Choroid plexus epithelial cell (primary cell): ENCODE measurements at places on chromosomes 16 and 17.

- DNase-seq, result no peak
Observed at GRCh38 chr17:77526728-77527350, 386.1 kb downstream of the SEC14L1 start.

- no peak for DNase-seq
Observed at GRCh38 chr17:50790618-50791017, 23.3 kb upstream of the ANKRD40CL start.

DNA sequence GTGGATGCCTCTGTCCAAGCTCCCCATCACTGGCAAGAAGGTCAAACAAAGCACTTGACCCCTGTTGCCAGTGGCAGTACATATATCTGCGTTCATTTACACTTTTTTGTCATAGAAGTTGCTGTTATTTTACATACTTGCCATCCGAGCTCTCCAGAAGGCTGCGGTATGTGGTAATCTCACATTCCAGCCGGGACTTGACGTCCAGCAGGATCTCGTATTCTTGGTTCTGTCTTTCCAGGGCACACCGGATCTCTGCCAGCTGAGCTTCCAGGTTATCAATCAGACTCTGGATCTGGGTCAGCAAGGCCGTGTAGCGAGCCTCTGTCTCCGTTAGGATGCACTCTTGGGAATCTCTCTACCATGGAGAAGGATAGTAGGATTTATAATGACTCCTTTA lies 6.6 kb downstream of the KRT39 start:
- DNase-seq, result no peak

DNA sequence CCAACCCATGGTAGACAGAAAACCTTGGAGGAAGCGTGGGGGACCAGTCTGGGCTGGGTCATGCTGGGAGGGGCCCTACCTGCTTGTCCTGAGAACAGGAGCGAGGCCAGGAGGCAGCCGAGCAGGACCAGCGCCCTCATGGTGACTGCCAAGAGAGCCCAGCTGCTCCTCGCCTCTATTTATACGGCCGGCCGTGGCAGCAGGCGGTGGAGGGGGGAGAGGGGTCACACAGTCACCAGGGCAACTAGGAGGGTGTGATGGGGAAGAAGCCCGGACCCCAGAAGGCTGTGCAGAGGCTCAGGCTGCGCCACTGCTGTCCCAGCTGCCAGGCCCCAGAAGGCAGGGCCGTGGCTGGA lies at the start of gene SRL:
SRL (minus strand) TSS at position 153 of the 356 bp plus-strand sequence; CDS start at position 140, 13 bp downstream.
- DNase-seq, result no peak

DNA sequence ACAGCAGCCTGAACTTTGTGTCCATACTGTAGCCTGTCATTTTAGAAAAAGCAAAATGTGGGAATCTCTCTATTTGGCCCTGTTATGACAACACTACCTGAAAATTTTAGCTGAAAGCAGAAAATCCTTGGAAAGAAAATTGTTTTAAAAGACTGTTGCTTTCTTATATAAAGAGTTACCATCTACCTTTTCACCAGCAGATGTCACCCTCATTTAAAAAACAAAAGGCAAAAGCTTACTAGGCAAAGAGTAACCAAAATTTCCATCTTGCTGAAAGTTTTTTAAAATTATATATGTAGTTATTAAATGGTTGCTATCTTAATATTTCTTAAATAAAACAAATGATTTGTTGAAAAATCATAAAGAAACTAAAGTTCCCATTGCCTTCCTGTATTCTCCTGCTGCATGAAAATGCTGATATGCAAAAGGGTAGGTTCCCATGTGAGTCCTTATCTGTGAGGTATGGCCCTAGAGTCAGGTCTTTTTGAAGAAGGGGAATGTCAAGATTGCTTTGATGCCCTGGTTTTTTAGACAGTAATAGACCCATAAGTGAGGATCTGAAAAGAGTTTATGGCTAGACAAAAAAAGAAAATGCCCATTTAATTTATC lies 61.0 kb downstream of the TNRC6C start:
- peak; percentile 71 for DNase-seq

- DNase-seq, result no peak
Observed at GRCh38 chr17:76966016-76966415, 97.8 kb downstream of the MGAT5B start.

DNA sequence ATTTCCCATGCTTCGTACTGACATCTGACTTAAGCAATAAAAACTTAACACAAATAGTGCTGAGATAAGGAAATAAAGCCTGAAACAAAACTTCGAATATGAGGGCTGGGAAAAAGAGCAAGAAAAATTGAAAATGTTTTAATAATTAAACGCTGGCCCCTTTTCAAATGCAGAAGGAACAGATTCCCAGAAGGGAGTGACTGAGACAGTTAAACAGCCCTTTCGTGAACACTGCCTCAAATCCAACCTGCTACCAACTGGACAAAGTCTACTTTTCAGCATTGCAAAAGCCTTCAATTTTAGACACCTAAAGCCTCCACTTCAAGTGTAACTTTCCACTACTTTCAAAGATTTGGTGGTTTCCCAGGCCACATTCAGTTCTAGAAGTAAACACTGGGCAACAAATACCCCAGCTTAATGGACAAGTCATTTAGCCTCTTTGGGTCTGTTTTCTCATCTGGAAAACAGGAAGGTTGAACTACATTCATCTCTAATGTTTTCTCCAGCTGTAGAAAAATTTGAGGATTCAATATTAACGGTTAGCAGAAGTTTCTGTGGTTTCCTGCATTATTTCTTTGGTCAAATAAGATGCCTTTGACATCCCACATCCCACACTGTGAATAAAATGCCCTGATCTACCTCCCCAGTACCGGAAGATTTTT lies 11.8 kb downstream of the RFFL start:
- DNase-seq, result peak; percentile 61

- peak; percentile 56 for DNase-seq
Observed at GRCh38 chr17:10631048-10631700, 25.9 kb downstream of the MYH3 start.

DNA sequence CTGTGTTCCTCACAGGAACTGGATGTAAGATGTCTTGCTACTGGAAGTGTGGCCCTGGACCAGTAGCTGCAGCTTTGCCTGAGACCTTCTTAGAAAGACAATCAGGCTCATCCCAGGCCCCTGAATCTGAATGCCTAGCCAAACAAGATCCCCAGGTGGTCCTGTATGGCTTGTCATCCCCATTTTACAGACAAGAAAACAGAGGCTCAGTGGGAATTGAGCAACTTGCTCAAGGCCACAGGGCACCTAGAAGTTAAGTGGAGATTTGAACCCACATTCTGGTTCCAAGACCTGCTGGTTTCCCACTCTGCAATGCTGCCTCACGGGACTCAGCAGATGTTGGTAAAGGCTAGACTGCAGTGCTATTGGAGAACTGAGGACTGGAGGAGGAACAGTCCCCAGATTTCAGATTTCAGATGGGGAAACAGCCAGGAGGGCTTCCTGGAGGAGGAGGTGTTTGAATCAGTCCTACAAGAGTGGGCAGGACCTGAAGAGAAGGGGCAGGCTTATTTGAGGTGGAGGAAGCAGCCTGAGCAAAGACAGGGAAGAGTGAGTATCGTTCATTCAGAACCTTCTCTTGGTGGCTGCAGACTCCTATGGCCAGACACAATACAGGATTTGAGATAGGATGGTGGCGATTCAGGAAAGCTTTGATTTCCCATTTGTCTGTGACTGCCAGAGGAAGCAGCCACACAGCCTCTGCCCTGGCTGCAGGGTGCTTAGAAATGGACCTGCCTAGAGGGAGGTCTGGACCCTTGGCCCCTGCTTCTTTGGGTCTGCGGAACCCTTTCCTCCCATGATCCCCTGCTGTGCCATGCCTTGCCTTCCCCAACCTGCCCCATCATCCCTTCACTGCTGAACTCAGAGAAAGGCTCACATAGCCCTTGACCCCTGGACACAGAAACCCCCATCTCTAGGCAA lies 233.4 kb upstream of the NLRP1 start:
- DNase-seq, result no peak

DNA sequence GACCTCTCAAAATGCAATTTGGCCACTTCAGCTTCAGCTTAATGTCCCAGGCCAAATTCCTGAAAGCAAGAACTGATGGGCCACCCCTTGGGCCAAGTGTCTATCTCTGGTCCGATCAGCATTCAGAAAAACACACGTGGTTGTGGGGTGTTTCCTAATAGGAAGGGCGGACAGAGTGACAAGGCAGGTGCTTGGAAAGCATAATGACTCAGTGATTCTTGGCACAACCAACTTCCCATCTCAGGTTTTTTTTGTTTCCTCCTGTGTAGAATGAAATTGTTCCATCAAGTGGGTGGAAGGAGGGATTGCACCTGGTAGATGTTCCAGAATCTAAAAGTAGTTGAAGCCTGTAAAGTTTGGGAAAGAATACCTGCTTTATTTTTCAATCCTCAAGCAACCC lies 155.6 kb downstream of the HS3ST2 start:
- no peak for DNase-seq

DNA sequence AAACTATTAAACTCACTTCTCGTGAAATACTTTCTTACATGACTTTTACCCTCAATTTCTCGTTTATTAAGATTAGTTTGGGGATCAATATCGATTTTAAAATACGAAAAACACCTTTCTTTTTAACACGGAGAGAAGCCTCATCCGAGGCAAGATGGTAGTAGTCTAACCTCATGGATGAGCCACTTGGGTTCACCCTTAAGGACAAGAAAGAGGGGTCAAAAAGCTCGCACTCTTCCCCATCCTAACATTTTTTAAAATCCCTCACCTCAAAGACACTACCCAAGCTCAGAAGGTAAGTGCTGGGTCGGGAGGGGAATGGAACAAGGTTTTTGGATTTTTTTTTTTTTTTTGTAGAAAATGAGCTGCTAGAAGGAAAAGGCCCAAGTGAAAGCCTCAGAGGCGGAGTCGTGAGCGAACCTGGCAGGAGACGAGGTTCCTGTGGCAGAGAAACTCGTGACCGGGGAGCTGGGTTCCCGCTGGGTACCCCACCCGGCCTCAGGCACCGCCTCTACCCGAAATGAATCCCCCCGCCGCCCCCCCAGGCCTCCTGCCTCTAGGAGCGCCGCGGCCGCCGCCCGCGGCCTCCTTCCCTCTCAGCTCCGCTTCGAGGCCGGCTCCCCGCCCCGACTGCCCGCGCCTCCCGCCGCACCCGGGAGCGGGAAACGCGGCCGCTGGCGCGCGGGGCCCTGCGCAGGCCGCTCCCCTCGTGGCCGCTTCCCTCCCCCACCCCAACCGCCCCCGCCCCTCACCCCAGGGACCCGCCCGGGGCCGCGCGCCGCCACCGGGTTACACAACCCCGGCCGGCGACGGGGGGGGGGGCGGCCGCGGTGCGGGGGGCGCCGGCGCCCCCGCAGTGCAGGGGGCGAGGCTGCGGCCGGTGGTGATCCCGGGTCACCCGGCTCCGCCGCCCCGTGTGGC lies 1.6 kb downstream of the NUFIP2 start:
- DNase-seq, result peak; percentile 72

- DNase-seq, result no peak
Observed at GRCh38 chr16:78566397-78567073, 467.1 kb downstream of the WWOX start.

DNA sequence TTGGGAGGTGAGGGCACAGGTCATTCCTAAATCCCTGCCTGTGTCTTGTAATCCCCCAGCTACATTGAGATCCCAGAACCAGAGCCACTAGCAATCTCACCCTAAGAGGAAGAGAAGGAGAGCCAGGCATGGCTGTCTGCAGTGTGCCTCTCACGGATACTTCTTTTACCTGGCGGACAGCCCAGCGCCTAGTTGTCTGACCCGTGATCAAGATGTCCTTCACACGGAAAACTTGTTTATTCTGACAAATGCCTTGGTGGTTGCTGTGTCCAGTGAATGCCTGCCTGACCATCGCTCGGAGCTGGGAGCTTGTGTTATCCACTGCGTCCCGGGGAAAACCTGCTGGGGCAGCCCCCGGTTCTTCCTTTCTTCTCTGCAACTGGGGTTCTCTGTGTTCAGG lies 140.5 kb upstream of the WSCD1 start:
- no peak for DNase-seq

- DNase-seq, result no peak
Observed at GRCh38 chr16:19417640-19418039, at the start of gene TMC5. Gene TMC5 (plus strand): TSS chr16:19417883. CDS start chr16:19440039, 22,156 bp downstream.

- no peak for DNase-seq
Observed at GRCh38 chr16:13429416-13429815, 490.5 kb upstream of the ERCC4 start.

DNA sequence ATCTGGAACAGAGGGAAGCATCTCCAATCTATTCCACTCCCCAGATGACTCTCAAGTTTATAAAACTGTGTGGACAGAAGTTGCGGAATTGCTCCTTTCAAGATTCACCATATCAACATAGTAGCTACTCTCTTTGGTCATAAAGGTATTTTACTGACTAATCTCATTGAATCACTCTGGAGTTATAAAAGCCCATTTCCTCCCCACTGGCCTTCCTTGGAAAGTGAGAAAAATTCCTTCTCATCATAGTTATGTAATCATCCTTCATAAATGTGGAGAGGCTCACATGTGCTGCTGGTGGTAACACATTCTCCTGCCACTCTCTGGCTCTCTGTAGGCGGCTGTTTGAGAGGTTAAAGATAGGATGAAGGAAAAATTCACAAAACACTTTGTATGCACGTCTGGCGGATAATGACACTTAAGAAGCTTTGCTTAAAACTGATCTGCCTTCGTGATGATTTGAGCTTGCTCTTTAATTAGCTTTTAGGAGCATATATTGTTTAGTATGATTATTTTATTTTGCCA lies 1034.0 kb upstream of the EEF2KMT start:
- DNase-seq, result no peak

DNA sequence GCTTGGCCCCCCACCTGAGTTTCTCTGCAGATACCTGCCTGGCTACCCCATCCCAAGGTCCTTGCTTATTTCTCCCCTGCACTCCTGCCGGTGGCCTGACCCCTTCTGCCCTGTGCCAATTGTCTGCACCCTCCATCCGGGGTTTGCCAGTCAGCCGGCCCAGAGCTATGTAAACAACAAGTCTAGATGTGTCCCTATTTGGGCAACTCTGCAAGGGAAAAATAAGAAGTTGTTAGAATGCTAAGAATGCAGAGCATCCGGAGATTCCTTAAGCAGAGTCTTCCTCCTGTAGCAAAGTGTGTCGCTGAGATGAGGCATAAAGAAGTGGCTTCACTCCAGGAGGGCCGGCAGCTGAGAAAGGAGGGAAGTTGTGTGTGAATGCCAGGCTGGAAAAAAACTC lies 46.6 kb downstream of the RGS9 start:
- DNase-seq, result peak; percentile 64

GRCh38 chr16:87421003-87421912 lies 29.1 kb downstream of the MAP1LC3B start:
- no peak for DNase-seq

GRCh38 chr17:67431249-67432015 lies 54.4 kb downstream of the PITPNC1 start:
- DNase-seq, result peak; percentile 81

GRCh38 chr17:13984956-13985355 lies 84.3 kb upstream of the COX10 start:
- no peak for DNase-seq

- DNase-seq, result no peak
Observed at GRCh38 chr17:17146786-17147406, 59.2 kb downstream of the PLD6 start.
